ENCODE measurements at places on chromosomes 2 and 18. TPM values are rescaled to one million over a fixed set of nuclear protein-coding genes. Genes with fewer than 3 reads are reported as not detected.

GRCh38 chr18:67733088-67733487, 216.6 kb upstream of the DSEL start:
- H3K27ac ChIP-seq, result no peak overlapping the region
- no peaks in the 10 kb centered on the region for H3K4me1 ChIP-seq
- no peak overlapping the region for H3K4me3 ChIP-seq
- no peaks in the 10 kb centered on the region for H3K36me3 ChIP-seq
- H3K27me3 ChIP-seq, result no peaks in the 10 kb centered on the region

DNA sequence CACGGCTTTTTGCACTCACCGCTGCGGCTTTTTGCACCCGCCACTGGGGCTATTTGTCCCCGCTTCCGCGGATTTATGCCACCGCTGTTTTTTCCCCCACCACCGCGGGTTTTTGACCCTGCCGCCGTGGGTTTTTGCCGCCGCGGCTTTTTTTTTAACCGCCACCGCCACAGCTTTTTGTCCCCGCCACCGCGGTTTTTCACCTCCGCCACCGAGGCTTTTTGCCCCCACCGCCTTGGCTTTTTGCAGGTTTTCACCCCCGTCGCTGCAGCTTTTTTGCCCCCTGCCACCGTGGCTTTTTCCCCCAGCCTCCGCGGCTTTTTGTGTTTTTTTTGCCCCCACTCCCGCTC, 2796.7 kb upstream of the TEKT4 start:
- no peaks in the 10 kb centered on the region for H3K27me3 ChIP-seq
- no peak overlapping the region for H3K4me3 ChIP-seq
- H3K36me3 ChIP-seq, result no peaks in the 10 kb centered on the region
- no peak for DNase-seq
- H3K4me1 ChIP-seq, result no peaks in the 10 kb centered on the region
- H3K27ac ChIP-seq, result no peak overlapping the region

The SLC23A3 gene
- total RNA-seq, result 12.1 TPM

The DES gene
- total RNA-seq, result not detected

The LYPD1 gene
- total RNA-seq, result not detected

The SCN2A gene
- not detected for total RNA-seq

The TRIM43 gene
- not detected for total RNA-seq

The CFAP65 gene
- total RNA-seq, result not detected
